NCI-H2107 (cell line): ENCODE measurements at places on chromosomes 6 and 20.

DNA sequence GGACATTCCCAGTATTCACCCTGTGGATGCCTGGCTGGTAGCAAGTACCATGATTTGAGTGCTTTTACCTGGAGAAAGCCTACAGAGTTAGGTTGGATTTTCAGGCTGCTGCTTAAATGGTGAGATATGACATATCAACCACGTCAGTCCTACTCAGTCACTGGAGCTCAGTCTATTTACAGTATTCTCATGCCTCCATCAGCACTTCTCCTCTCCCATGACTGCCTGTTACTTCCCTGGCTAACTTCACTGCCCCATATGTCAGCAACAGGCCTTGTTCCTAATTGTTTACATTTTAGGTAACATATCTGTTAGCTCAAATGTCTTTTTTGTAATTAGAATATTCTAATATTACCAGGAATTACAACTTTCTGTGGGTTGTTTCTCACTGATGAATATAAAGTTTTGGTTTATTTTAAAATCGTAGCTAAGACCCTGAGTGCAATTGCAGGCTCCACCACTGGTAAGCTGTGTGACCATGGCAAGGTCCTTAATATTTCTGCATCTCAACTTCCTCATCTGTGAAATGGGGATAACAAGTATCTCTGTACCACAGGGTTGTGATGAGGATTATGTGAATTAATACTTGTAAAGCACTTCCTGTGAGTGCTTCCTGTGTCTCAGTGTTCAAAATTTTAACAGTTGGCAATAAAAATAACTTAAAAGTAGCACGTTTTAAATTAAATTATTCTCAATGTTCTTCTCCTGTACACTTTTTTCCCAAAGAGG, 54.3 kb downstream of the RNF144B start:
- no peak for DNase-seq

DNA sequence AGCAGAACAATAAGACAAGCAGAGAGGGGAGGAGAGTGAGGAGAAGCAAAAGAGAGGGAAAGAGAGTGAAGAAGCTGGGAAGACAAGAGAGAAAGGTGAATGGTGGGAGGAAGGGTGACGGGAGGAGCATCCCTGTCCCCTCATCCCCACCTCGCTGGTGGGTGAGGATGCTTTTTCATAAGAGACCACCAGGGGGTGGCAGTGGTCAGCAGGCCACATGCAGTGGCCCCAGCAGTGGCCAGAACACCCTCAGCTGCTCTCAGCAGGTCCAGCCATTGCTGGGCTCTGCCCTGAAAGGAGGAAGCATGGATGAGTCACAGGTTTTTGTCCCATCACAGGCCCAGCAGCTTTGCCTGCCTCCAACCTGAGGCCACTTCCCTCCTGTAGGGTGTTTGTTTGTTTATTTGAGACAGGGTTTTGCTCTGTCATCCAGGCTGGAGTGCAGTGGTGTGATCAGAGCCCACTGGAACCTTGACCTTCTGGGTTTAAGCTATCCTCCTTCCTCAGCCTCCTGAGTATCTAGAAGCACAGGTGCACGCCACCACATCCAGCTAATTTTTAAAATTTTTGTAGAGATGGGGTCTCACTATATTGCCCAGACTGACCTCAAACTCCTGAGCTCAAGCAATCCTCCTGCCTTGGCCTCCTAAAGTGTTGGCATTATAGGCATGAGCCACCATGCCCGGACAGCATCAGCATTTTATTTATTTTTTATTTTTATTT, 24.0 kb downstream of the FGD2 start:
- no peak for DNase-seq

DNA sequence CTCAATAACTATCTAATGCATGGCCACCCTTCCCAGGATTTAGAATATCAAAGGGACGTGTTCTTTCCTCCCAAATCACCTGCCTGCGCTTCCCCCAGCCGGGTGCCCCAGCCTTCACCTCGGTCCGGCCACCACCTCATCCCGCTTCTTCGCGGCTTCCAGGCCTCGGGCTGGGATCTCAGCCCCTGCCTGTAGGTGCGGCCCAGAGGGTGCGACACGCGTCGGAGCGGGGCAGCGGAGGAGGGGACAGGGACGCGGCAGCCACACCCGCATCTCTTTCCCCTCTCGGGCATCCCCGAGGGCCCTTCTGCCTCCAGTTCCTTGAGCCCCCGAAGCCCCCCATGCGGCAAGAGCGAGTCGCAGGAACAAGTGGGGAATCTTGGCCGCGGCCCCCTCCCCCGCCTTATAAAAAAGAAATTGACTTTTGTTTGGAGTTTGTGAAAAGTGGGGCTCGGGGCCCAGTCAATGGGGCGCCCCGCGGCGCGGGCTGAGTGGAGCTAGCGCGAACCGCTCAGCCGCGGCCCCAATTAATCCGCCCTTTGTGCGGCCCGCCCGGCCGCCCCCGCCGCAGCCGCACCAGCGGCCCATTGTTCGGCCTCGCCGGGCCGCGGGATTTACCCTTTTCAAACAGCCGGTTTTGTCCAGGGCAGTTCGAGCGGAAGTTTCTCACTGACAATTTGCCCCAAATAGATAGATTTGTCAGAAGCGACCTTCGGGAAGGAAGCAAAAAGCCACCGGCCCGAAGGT, 8.4 kb upstream of the NR2E1 start:
- no peak for DNase-seq

- no peak for DNase-seq
Measured at GRCh38 chr20:63491078-63491477, 7.8 kb downstream of the EEF1A2 start.

DNA sequence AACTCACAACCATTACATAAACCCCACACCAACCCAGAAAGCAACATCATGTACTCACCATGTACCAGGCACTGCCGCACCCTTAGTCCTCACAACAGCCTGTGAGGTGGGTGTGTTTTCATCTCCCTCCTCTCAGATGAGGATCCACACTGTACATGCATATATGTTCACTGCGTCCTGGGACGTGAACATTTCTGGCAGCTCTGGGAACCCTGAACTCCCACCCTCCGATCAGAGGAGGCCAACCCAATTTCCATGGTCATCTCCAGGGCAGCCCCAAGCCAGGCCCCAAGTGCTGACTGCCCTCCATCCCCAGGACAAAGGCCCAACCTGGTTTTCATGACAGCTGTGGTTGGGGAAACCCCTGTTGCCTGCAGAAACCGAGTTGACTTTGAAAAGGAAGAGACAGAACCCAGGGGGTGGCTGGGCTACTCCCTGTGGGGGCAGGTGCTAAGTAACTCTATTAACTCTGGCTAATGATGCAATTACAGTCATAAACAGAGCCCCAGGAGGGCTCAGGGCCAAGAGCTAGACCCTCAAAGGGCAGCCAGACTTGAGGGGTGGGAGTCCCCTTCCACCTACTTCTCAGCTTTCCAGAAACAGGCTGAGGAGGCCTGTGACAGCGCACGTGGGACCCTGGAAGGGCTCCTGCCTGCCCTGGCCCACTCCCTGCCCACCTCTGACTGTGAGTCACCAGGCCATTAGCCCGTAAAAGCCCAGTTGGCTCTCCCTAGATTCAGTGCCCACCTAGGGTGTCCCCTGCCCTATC, 2.6 kb downstream of the TFEB start:
- no peak for DNase-seq

GRCh38 chr6:151808371-151809241, 1.1 kb downstream of the ESR1 start:
- no peak for DNase-seq

DNA sequence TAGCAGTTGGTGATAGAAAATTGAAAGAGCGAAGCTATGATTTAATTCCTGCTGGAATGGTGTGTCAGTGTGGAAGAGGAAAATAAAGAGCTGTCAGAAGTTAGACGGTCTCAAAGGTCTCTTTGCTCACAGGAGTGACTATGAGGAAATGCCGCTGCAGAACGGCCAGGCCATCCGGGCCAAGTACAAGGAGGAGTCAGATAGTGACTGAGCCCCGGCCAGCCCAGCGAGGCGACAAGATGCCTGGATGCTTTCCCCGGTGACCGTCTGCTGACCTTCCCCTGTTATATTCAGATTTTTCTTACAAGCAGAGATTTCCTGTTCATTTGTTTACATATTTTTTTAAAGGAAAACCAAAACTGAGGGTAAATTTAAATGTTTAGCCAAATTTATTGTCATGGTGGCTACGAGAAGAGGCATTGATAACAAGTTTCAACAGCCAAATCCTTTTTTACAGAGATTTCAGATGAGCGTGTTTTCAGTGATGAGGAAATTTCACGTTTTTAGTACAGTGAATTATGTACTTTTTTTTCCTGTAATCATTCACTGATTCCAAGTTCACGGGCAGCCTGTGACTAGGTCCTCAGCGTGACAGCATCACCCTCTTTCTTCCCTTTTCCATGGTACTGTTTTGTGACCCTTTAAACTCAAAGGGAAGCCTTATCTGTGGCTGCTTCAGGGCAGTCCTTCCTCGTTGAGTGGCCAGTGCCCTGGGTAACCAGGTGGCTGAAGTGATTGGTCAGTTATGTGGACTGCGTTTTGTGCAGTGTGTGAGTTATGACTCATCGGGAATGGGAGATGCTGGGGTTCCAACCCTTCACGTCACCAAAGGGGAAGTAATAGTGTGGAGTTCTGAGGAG, 12.6 kb downstream of the DYNLT1 start:
- no peak for DNase-seq

DNA sequence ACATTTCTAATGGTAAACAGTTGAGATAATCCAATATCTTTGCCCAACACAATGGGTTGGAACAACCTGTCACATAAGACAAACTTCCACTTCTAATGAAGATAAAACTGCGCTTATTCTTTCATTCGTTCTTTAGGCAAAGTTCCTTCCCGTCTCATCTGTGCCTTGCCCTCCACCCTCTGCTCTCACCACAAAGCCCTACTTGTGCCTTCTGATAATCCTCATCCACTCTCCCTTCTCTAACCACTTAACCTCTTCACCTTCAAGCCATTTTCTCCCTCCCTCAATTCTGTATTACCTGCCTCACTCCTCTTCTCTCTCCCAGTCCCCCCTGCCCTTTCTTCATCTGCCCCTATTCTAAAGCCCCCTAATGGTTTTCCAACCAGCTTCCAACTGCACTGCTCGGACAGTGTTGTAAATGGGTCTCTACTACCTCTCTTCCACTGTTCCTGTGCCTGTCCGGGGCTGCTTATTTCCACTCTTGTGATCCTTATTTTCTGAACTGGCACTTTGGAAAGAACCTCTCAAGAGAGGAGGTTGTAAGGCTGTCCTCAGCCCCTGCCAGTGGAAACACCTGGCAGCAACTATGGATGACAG, 62.9 kb upstream of the MYB start:
- DNase-seq: no peak

GRCh38 chr6:101513181-101513580, 119.7 kb downstream of the GRIK2 start:
- DNase-seq: no peak

- no peak for DNase-seq
Measured at GRCh38 chr6:158207422-158207788, 39.3 kb downstream of the GTF2H5 start.

DNA sequence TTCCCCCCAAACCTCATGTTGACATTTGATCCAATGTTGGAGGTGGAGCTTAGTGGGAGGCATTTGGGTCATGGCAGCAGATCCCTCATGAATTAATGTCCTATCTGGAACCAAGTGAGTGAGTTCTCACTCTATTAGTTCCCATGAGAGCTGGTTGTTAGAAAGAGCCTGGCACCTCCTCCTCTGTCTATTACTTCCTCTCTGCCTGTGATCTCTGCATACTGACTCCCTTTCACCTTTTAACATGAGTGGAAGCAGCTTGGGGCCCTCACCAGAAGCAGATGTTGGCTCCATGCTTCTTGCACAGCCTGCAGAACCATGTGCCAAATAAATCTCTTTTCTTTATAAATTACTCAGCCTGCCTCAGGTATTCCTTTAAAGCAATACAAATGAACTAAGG, 127.3 kb upstream of the RALGAPA2 start:
- DNase-seq: no peak

DNA sequence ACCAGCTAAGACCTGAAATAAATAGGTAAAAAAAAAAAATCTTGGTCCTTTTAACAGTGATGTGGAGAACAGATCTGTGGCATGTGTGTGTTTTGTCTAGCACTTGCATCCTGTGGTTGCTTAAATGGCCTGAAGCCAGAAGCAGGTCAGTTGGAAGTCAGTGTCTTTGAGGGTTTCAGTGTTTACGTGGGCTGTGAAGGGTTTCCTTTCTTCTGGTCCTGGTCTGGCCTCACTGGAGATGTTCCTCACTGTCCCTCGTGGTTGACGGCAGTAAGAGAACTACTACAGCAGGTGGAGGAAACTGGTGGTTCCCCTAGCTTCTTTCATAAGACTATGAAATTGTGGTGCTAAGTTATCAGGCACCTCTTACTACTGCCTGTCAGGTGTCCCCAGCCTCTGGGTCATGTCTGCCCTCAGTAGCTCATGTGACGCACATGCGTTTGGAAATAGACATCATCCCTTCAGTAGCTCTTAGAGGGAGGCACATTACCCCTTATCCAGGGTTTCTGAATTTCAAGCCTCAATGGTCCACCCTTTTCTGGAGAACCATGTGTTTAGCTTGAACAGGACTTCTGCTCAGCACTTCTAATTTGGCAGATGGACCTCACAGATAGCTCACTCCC, 59.4 kb upstream of the SCP2D1 start:
- DNase-seq: no peak

GRCh38 chr6:161215876-161216615, 57.8 kb downstream of the AGPAT4 start:
- DNase-seq: no peak

GRCh38 chr6:127738423-127738822, 161.4 kb downstream of the C6orf58 start:
- DNase-seq: no peak

- no peak for DNase-seq
Measured at GRCh38 chr6:44485601-44486401, 98.3 kb downstream of the CDC5L start.

DNA sequence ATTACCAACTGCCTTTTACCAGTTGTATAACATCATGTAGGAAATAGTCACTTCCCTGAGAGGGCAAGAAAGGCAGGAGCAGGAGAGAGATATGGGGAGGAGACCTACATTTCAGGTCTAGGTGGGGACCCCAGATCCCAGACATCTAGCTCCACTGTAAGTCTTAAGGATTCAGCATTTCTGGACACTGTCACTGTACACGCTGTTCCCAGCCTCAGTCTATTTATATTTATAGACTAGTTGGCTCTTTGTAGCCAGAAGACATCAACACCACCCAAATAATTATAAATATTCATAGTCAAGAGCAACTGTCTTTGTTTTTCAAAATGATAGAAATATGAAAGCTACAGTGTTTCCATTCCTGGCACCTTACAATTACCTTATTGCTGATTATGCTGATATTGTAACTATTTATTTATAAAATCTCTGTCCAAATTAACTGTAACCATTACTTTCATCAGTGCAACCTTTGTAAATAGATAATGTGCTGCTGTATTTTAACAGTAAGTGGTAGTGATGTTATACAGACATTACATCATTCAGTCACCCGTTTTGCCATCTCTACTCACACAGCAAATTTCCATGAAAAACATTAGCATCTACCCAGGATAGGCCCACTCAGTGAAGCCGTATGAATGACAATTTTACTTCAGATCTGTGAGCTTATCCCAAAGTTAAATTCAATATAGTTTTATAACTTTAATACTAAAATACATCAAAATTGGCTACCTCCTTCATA, 162.8 kb downstream of the PTPRK start:
- no peak for DNase-seq

DNA sequence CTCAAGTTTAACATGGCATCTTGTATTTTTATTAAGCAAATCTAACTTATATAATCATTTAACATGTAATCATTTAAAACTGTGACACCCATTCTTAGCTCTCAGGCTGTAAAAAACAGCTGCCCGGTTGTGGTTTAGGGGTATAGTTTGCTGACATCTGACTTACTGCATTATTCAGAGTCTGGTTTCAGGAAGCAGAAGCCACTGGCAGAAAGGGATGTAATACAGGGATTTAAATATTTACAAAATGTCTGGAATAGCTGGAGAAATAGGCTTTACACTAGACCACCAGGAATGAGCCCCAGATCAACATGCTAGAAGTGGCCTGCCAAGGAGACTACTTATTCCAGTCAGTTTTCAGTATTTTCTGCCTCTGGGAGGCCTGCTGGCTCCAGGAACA, 421.1 kb downstream of the CD109 start:
- DNase-seq: no peak
